ENCODE measurements at places on chromosomes 12 and 14.
A peak's percentile ranks its signal among the peaks of the same experiment; 100 is the strongest.

- DNase-seq: no peak
Measured at GRCh38 chr14:74896400-74896799, 14.7 kb downstream of the DLST start.

DNA sequence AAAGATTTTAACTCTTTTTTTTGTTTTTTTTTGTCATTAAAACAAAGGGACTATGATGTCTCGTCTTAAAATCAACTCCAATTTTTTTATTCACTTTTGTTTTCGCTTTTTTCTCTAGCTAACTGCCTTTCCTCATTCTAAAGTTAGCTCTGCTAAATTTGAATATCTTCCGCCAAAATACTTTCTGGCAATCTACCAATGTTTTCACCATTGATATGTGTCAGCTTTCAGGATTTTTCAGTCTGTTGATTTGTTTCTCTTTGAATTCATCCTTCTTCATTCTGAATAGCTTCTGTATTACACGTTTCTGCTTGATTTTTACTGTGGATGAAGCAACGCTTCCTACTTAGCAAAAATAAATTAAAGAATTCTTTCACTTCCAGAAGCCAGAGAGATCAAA lies 38.7 kb upstream of the NOVA1 start:
- DNase-seq: peak; percentile 16

DNA sequence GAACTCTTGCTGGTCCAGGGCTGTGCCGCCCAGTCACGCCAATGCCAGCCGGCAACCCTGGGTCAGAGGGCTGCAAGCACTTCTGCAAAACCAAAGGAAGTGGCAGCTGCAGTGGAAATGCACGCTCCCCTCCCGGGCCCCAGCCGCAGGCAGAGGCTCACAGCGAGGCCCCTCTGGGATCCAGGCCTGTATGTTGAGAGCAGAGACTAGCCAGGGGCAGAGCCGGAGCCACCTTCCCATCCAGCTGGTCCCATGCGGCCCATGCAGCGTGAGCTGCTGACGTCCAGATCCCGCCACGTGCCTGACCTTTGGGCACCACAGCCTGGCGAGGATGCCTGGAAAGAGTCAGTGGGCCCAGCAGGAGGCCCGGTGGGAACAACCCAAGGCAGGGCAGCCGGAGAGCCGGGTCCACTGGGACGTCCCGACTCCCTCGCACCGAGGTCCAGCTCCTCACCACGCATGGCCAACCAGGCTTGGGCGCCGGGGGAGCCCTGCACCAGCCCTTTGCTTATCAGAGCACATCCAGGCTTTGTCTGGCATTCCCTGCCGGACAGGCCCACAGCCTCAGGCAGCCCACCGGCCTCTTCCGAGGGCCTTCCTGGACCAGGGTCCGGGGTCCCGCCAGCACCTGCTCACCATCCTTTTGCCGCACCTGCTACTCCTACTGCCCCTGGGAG lies 4.3 kb downstream of the GPR132 start:
- DNase-seq: no peak

DNA sequence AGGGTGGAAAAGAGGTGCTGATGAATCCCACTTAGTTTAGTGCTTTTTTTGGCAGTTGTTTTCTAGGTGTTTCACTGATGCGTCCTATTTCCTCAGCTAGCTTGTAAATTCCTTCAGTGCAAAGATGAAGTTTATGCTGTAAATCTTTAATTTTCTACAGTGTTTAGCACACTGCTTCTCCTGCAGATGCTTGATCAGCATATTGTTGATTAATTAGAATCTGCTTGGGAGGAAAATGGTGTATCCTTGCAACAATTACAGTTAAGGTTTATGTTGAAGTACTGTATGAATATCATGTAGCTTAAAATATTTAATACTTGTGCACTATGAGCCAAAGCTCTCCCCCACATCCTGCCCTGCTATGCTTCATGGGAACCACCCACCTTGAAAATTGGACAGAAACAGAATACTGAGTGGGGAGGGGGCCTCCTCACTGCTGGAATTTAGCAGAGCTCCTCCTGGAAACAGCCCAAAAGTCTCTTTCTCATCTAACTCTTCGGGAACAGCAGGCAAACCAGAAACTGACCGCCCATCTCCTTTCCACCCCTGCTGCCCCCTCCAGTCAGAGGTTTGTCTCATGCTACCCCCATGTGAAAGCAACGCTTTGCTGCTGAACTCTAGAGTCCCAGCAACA lies 20.3 kb upstream of the DHRS4 start:
- no peak for DNase-seq

DNA sequence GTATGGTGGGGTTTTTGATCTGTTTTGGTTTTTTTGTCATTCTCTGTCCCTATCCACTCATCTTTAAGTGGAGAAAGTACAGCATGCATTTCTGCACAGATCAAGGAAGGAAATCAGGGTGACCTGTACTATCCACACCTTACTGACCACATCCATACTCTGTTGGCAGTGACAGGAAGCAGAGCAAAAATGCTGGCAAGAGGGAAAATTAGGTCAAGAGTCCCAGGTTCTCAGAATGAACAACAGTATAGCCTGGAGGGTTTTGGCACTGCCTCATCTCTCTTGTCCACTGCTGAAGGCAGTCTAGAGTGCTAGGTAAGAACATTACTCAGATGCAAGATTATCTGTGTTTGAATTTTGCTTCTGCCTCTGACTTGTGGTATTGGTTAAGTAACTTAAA lies 70.7 kb downstream of the TAOK3 start:
- DNase-seq: peak; percentile 41

DNA sequence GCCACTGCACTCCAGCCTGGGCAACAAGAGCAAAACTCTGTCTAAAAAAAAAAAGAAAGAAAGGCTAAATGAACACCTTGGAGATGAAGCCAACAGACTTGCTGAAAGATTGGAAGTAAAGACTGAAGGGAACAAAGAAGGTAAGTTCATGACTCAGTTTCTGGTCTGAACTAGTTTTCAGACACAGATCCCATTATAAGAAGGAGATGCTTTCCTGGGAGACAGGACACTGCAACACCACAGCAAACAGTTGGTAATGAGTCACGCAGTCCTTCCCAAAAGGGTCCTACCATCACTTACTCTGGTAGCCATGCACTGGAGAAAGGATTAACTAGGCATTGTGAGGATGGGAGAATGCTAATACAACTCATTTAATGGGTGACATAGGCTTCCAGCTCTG lies 97.2 kb downstream of the SSPN start:
- no peak for DNase-seq

DNA sequence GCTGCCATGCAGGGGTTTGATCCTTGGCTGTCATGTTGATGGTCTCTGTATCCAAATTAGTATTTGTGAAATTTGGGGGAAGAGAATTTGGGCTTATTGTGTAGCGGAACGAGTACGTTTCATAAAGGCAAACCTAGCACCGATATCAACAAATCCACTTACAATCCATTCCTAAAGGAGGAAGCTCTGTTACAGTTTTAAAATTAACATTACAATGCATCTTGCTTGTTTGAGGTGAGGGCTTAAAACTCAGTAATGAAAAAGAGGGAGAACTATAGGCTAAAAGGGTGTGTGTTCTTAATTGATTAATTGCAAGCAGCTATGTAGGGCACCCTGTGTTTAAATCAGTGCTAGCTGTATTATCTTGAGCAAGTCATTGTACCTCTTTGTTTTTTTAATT lies 13.7 kb downstream of the RASSF3 start:
- DNase-seq: no peak

GRCh38 chr12:89971880-89972279 lies 263.2 kb upstream of the ATP2B1 start:
- DNase-seq: peak; percentile 50

DNA sequence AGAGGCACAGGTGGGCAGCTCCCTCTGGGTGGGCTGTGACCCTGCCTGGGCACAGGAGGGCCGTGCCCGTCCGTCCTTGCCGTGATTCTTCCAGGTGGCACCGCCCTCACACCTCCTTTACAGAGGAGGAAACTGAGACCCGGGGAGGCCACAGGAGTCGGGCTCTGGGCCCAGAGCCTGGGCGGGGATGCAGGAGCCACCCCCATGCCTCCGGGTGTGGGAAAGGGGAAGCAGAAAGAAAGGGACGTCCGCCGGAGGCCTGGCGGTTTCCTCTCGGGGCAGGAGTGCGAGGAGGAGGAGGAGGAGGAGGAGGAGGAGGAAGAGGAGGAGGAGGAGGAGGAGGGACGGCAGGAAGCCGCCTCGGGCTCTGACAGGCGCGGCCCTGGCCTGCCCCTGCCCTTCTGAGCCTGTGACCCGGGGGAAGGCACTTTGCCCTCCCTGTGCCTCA lies 23.0 kb downstream of the SH2B3 start:
- no peak for DNase-seq

All from fibroblast of lung (primary cell).